ENCODE measurements at places on chromosomes 12 and 14. TPM values are rescaled to one million over a fixed set of nuclear protein-coding genes. Genes with fewer than 3 reads are reported as not detected.

The CPNE6 gene
- polyA plus RNA-seq, result 0.05 TPM

The SOCS2 gene
- polyA plus RNA-seq, result 14.5 TPM

The DNAH10 gene
- 0.02 TPM for polyA plus RNA-seq

The NAA30 gene
- 4.2 TPM for polyA plus RNA-seq

The SPX gene
- polyA plus RNA-seq, result 0.38 TPM

The EID3 gene
- 1.2 TPM for polyA plus RNA-seq

The HOXC5 gene
- polyA plus RNA-seq, result not detected

The SLC6A13 gene
- 0.19 TPM for polyA plus RNA-seq

The C12orf60 gene
- polyA plus RNA-seq, result 1.2 TPM

The NKX2-1 gene
- not detected for polyA plus RNA-seq

The AQP2 gene
- polyA plus RNA-seq, result not detected

The PKP2 gene
- 13.0 TPM for polyA plus RNA-seq

The TUNAR gene
- polyA plus RNA-seq, result 12.8 TPM

The DAO gene
- not detected for polyA plus RNA-seq

The CLEC4A gene
- 0.44 TPM for polyA plus RNA-seq

The PLD4 gene
- polyA plus RNA-seq, result 0.06 TPM

The P2RX7 gene
- 0.38 TPM for polyA plus RNA-seq

The SYT10 gene
- polyA plus RNA-seq, result 0.60 TPM

The TAS2R20 gene
- polyA plus RNA-seq, result 0.57 TPM

The RPL10L gene
- polyA plus RNA-seq, result not detected

The IQSEC3 gene
- polyA plus RNA-seq, result 1.2 TPM

The NEUROD4 gene
- not detected for polyA plus RNA-seq

The ACSM4 gene
- not detected for polyA plus RNA-seq

The FAM186B gene
- polyA plus RNA-seq, result 0.12 TPM

The GZMB gene
- polyA plus RNA-seq, result not detected

The GLS2 gene
- 22.5 TPM for polyA plus RNA-seq

The KRT73 gene
- not detected for polyA plus RNA-seq

The ASB2 gene
- 3.2 TPM for polyA plus RNA-seq

The IL22 gene
- not detected for polyA plus RNA-seq

The KLRG1 gene
- 12.8 TPM for polyA plus RNA-seq

The CCDC198 gene
- not detected for polyA plus RNA-seq

The E2F7 gene
- polyA plus RNA-seq, result 8.8 TPM

The DEPDC4 gene
- polyA plus RNA-seq, result 0.71 TPM

The GZMH gene
- not detected for polyA plus RNA-seq

The KRT79 gene
- not detected for polyA plus RNA-seq

The LRIG3 gene
- polyA plus RNA-seq, result 4.4 TPM

The TEX22 gene
- 0.67 TPM for polyA plus RNA-seq

The KRT8 gene
- 280 TPM for polyA plus RNA-seq

The TAS2R7 gene
- not detected for polyA plus RNA-seq

The SLCO1B1 gene
- not detected for polyA plus RNA-seq

The WSCD2 gene
- 0.99 TPM for polyA plus RNA-seq

The ERG28 gene
- 45.3 TPM for polyA plus RNA-seq
